A549 (cell line): ENCODE measurements at places on chromosomes 7 and 10.

GRCh38 chr7:50274361-50274760 is 30.2 kb upstream of the IKZF1 start:
- DNase-seq, result no peak

GRCh38 chr10:123888256-123888655 is 3.4 kb downstream of the CPXM2 start:
- DNase-seq, result no peak

DNA sequence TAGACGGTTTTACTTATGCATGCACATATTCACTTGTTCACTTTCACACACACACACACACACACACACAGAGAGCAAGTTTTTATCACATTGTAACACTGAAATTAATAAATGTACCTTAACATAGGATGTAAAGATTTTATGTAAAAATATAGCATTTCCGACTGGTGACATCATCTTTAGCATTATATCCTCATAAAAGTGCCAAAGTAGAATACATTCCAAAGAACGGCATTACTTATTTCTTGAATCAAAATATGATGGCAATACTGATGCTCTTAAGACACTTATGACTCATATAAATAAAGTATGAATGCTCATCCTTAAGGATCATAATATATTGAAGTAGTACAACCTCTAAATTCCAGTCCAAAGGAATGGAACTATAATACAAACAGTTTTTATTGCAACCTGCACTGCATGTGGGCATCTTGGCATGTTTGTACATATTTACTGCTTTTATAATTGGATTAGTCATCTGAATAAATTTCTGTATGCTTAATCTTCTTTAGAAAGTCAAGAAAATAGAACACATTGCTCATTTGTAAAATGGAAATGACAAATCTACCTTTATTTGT is 290.0 kb upstream of the SEMA3A start:
- peak; percentile 43 for DNase-seq

GRCh38 chr10:55495555-55495954 is 694.5 kb upstream of the PCDH15 start:
- DNase-seq, result no peak

- DNase-seq, result no peak
Observed at GRCh38 chr7:12328888-12329770, 74.5 kb downstream of the VWDE start.

DNA sequence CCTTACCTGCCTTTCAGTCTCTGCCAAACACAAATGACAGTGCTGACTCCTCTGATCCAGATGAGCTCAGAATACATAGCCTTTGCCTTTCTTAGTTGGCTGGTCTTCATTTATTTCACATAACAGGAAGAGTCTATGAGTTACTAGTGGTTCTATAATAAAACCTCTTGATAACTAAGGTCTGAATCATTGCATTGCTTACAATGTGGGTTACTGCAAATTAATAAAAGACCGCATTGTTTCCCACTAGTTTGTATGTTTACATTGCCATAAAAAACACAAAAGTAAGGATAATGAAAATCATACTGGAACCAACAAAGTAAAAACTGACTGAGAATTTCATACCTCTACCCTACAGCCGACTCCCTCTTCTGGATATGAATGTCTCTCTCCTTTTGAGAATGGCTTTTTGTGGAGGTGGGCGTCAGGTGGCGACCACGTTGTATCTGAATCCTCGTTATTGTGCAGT is 62.0 kb upstream of the AKR1E2 start:
- no peak for DNase-seq

DNA sequence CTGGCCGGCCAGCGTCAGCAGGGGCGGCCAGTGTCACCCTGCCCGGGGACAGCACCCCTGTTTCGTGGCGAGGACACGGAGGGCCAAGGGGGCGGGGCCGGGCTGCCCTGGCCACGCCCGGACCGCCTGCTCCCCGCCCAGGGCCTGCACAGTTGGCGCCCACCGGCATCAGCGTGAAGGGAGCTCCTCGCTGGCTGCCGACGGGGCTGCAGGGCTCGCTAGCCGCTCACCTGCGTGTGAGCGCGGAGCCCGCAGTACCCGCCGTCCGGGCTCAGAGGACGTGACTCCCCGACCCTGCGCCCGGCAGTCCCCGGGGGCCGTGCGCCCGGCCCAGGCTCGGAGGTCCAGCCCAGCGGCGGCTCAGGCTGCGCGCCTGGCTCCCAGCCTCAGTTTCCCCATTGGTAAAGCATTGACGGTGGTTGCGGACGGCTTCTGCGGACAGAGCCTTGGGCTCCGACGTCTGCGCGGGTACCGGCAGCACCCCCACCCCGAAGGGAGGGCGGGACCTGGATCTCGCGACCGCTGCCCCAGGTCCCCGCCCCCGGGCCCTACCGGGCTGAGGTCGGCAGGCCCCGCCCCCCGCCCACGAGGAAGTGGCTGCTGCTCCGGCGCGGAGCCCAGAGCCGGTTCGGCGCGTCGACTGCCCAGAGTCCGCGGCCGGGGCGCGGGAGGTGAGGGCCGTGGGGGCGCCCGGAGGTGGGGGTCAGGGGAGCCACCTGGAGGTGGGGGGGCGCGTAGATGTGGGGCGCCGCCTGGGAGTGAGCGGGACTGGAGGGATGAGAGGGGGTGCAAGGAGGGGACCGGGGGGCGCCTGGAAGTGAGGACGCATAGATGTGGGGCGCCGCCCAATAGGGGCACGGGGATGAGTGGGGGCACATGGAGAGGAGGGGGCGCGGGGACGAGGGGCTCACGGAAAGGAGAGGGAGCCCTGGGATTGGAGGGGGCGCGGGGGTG is at the start of gene ARPC1B:
TSS of gene ARPC1B (plus strand) at position 620 of the 954 bp plus-strand sequence. CDS start 10,985 bp downstream, outside the sequence.
- DNase-seq, result peak; percentile 78

GRCh38 chr7:35268953-35269352 is 15.1 kb upstream of the TBX20 start:
- no peak for DNase-seq

GRCh38 chr10:130941886-130942285 is 369.6 kb downstream of the TCERG1L start:
- DNase-seq, result no peak

DNA sequence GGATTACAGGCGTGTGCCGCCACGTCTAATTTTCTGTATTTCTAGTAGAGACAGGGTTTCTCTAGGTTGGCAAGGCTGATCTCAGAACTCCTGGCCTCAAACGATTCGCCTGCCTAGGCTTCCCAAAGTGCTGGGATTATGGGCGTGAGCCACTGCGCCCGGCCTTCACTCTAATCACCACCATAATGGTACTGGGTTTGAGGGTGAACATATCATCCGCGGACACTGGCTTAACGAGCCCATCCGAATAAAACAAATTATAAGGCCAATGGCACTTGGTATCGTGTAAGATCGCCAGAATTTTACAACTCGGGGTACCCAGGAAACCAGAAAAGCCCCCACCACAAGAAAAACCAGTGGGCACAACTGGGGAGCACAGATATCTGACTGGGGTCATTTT is 580 bp downstream of the FAM200A start:
- DNase-seq, result peak; percentile 26

GRCh38 chr7:30308389-30308788 is 24.0 kb downstream of the ZNRF2 start:
- DNase-seq, result peak; percentile 29

GRCh38 chr7:20447021-20447650 is 116.4 kb downstream of the ITGB8 start:
- DNase-seq, result no peak

DNA sequence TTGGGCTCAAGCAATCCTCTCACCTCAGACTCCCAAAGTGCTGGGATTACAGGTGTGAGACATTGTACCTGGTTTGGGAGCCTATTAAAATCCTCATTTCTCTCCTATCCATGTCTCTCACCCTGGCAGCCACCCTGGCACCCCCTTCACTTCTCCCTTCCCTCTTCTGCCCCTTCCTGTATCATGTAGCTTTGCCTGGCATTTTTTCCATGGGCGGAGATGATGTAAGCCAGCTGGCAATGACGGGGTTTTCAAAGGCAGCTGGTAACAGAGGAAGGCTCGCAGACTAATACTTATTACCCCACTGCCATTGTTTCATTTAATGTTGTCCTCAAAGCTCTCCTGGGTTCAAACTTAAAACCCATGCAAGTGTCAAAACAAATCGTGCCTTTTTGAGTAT is 61.9 kb downstream of the RGS10 start:
- no peak for DNase-seq

GRCh38 chr7:157017603-157018327 is 7.3 kb upstream of the MNX1 start:
- no peak for DNase-seq

DNA sequence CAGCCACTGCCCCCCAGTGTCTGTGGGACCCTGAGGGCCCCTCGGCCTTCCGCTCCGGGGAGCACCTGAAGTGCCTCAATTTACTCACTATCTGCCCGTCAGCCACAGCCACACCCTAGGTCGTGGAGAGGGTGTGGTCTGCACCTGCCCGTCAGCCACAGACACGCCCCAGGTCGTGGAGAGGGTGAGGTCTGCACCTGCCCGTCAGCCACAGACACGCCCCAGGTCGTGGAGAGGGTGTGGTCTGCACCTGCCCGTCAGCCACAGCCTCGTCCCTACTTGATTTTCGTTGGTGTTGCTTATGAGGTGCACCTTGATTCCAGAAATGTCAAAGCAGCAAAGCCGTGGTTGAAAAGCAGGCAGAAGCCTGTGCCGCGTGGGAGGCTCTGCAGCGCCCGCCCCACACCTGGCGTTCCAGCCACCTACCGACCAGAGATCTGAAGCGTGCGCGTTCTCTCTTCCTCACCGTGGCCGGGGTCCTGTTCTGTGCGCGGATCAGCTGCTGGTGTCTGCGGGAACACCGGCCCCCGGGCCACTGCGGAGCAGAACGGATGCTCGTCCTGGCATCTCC is 101.6 kb downstream of the DYNC2I1 start:
- DNase-seq, result no peak

GRCh38 chr10:24448351-24448999 is 239.5 kb downstream of the KIAA1217 start:
- no peak for DNase-seq

DNA sequence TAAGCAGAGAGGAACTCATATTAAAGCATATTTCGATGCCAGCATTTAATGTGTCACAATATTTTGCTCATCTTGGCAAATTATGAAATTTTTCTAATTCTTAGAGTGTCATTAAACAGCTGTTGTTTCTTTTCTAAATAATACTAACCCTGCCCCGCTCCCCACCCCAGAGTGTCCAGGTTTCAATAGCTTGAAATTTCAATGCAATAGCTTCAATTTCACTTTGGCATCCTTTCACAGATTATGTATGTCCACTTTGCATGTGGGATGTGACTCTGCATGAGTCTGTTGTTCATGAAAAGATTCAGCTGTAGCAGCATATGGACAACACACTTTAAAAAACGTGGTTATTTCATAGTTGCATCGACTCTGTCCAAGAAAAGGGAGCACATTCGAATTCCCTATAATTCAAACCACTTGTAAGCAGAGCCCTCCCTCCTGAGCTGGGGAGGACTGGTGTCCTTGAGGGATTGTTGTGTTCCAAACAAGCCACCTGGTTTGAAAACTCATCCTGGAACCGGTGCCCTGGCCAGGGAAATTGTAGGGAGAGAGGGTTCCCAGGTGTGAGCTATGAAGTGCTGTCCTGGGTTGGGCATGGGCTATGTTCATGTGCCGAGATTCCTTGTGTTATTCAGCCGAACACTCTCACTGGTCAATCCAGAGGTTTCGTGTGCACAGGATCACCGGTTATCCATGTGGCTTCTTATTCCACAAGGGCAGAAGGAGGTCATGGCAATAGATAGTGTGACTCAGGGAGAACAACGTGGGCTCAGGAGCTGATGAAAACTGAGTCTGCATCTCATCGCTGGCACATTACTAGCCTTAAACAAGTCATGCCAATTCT is 64.6 kb upstream of the CREB5 start:
- no peak for DNase-seq

GRCh38 chr10:124745252-124745651 is 1.1 kb upstream of the FAM53B start:
- DNase-seq, result no peak

GRCh38 chr10:111370101-111370500 is 293.3 kb downstream of the ADRA2A start:
- DNase-seq, result no peak

DNA sequence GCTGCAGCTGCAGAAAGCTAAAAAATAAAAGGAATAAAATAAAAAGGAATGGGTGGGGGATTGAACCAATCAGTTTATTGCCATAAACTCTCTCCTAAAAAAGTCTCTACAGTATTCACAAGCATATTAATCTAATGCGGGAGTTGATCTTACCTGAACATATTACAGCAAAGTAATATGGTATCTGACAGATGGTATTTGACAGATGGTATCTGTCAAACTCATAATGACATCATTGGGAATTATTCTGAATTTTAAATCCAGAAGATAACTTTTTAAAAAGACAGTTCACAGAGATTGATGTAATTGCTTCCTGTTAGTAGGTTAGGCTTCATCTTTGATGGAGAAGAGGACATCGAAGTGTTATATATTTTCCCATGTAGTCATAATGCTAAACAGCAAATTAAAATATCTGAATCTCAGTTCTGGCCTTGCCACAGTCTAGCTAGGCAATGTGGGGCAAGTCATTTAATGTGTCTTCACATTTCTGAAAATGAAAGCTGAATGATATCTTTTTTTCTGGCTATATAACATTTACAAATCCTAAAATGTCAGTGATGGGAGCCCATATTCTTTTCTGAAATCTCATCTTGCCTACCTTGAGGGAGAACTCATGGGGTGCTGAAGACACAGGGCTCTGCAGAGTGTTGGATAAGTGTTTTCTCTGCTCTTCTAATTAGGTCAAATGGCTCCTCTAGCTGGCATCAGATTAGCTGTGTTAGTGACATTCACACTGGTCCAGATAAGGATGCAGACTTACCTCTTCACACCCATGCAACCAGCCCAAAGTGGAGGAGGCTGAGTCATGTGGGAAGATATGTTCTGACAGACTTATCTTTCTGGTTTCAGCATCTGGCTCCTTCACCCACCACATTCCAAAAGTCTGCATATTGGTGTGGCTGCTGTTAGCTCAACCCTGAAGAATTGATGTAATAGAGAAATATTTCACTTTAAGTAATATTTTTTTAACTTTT is 2.1 kb upstream of the LIPM start:
- no peak for DNase-seq
